ENCODE measurements at places on chromosomes 11 and 22. TPM values are rescaled to one million over a fixed set of nuclear protein-coding genes. Genes with fewer than 3 reads are reported as not detected.

FREY1 gene
- total RNA-seq = 2.3 TPM

APOL3 gene
- 25.2 TPM for total RNA-seq

MYOD1 gene
- total RNA-seq = not detected

INS gene
- total RNA-seq = not detected

FAM227A gene
- total RNA-seq = 1.2 TPM

BBOX1 gene
- not detected for total RNA-seq

HEPN1 gene
- not detected for total RNA-seq

JAML gene
- total RNA-seq = not detected

E2F8 gene
- under 0.01 TPM for total RNA-seq

TIMP3 gene
- 614 TPM for total RNA-seq

TRIM22 gene
- total RNA-seq = 179 TPM

SERPING1 gene
- total RNA-seq = 9.6 TPM

OR56A5 gene
- total RNA-seq = not detected

TBX1 gene
- 0.17 TPM for total RNA-seq
